Femur (tissue), 1 donor: ENCODE measurements at places on chromosomes 2 and 18.

DNA sequence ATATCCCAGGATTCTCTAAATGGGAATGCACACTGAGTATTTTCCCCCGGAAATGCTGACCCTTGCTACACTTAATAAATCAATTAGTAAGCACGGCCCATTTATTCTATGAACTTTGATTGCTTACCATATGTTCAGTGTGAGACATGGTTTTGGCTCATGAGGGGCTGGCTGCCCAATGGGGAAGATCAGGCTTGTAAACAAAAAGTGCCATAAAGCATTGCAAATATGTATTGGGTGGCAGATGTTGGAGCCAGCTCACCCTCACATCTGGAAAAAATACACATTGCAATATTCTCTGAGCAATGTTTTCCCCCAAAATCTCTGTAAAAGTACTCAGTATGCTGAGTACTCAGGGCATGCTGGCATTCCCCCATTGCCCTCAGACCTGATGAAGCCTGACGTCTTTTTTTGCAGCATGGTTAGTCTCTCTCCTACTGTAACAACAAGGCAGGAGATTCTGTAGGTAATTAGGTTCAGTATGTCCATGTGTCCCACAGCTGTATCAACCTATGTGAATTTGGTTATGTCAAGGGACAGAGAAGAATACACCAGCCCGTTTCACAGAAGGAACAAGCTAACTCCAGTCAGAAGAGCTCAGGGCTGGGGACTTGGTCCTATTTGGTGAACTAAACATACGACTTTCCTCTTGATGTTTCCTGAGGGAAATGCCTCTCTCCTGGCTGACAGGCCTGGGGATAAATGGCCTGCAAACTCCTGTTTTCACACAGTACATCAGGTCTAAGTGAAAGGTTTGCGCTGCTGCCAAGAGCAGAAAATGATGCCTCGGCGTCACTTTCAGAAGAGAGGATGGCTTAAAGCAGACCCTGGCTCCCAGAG, 202.4 kb downstream of the INSIG2 start:
- DNase-seq = no peak

DNA sequence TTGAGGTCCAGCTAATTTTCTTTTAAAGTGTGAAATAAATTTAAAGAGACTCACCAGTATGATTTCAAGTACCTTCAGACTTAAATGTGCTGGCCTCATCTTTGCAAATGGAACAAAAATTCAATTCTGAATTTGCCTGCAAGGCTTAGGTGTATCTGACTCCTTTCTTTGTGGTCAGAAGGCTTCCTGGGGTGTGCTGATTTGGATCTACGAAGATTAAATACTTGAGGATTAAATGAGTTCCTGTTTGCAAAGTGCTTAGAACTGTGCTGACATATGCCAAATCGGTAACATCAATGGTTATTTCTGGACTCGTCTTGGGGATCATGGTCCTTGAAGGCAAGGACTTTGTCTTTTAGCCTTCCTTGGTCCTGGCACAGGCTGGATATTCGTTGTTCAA, 9.7 kb downstream of the KLHL29 start:
- no peak for DNase-seq

DNA sequence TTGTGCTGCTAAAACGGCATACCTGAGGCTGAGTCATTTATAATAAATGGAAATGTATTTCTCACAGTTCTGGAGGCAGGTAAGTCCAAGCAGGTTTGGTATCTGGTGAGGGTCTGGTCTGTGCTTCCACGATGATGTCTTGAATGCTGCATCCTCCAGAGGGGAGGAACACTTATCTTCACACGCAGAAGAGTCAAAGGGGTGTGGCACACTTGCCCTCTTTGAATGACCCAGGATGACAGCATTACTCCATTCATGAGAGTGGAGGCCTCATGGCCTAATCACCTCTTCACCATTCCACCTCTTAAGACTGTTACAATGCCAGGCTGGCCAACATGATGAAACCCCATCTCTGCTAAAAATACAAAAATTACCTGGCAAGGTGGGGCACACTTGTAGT, 61.0 kb downstream of the NCAPH start:
- DNase-seq = no peak

GRCh38 chr18:67468038-67468437, 48.5 kb downstream of the DSEL start:
- no peak for DNase-seq

- no peak for DNase-seq
These were observed 1.1 kb upstream of the DYM start for GRCh38 chr18:49461602-49461977.

DNA sequence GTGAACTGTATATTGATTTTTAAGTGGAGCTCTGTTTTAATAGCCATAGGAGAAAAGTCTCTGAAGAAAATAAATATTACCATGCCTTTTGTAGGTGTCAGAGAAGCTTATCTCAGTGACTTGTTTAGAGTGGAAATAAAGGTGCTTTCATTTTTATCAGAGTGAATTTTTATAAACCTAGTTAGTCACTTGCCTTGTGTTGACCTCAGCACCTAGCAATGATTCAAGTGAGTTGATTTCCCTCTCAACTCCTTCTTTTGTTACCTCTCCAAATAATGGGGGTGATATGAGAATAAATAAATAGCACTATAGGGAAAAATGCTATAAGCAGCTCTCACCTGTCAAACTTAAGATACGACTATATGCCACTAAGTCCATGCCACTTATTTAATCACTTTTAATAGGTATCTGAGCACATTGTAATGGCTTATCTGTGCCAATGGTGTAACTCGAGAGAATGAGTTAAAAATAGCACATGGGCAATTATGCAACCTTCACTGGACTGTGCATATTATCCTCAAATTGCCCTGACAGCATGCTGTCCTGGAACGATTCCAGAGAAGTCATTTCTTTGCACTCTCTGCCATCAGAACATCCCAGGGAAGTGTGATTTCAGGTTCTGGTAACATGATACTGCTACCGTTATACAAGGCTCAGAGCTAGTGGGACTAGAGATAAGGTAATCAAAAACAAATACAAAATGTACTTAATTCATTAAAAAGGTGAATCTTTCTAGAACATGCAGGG, 290.8 kb downstream of the CCDC85A start:
- DNase-seq = no peak

GRCh38 chr2:134683561-134684112, 35.2 kb downstream of the TMEM163 start:
- no peak for DNase-seq

DNA sequence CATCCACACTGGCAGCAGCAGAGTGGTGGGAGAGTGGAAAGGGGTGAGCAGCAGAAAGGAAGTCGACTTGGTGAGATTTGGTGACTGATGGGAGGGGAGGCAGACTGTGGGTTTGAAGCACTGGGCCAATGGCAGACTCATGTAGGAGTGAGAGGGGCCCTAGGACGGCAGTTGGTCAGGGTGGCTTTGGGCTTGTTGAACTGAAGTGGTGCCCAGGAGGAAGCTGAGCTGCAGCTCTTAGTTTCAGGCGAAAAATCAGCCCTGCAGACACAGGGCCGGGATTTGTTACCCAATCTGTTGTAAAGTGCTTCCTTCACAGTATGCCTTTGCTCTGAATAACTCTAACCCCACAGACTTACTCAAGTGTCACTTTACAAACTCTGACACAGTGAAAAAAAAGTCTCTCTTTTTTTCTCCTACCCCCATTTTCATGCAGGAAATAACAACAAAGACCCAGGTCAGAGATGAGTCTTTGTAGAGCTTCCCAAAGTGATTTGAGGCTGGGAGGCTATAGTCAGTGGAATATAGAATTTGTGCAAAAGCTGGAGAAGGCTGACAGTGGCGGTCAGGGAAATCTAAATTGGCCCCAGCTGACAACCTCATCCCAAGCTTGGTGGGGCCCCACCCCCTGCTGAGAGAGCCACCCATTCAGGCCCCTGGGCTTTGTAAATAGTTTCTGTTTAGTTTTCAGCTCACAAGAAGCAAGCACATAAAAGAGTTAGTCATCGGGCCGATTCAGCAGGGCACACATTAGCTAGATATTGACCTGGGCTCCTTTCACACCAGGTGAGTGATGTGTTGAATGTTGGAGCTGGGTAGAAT, 226.9 kb downstream of the VAPA start:
- no peak for DNase-seq

DNA sequence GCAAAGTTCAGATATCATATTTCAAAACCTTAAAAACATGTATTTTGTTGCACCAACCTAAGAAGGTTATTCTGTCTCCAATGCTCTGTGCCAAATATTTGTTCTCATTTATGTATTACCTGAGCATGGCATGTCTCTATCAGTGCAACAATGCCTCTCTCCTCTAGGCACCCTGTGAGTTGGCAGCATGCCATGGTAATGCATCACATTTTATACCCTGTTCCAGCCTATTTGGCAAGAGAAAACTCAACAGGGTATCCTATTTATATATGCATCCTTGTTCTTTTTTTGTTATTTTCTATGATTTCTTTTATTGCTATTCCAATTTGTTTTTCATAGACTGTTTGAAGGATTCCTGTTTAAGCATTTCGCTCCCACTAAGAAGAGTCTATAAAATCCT, 126.3 kb upstream of the NRXN1 start:
- DNase-seq = no peak

DNA sequence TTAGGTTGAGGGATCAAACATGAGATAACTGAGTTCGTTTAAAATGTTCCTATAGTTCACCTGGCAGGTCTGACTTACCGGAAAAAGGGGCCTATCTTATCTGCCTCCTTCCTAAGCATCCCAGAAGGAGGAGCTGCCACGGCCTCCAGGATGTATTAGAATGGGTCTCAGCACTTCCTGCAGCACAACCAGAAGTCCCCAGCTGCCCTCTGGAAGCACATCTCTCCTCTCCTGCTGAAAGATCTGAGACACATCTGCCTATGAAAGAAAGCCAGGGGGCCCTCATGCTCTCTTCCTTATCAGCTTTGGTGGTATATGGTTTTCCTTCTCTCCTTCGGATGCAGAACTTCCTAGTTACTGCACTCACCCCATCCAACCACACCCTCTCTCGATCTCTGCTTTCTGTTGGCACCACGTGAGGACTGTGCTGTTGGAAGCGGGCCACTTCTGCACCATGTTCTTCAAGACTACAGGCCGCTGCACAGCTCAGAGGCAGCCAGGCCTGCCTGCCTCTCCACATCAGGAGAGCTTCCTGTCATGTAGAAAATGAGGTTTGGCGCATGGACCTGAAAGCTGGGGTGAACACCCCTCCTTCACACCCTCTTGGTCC, 6.5 kb downstream of the IGFBP5 start:
- no peak for DNase-seq

DNA sequence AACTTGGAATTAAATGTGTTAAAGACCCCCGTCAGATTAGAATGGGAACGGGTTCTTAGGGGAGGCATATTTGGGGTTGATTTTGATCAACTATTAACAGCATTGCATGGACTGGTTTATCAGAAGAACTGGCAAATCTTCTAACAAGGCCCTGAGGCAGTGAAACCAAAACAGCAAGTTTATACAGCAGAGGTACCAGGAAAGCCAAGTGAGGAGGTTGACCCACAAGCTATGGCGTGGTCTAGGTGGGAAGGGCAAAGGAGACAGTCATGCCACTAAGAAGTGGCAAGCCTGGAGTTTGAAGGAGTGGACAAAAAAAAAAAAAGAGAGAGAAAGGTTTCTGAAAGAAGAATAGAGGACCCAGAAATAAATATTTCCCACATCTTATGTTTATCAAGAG, 187.0 kb downstream of the MREG start:
- DNase-seq = no peak

GRCh38 chr18:76544511-76545345, 49.7 kb upstream of the ZNF516 start:
- DNase-seq = no peak

DNA sequence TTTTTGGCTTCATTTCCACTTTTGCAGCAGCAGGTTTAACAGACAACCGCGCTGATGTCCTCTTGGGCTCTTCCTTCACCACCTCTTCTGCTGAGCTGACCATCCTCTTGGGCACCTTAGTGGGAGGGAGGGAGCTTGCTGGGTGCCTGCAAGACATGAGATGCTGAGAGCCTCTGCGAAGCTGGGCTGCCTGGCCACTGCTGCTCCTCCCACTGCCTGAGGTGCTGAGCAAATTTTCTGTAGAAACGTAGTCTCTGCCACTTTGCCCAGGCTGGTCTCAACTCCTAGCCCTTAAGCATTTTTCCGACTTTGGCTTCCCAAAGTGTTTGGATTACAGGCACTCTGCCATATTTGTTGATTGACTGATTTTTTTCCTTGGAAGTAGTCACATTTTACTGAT, 422.2 kb upstream of the MC4R start:
- DNase-seq = no peak

GRCh38 chr2:10826026-10826425, 13.4 kb upstream of the PDIA6 start:
- no peak for DNase-seq
